LHCN-M2 (cell line): ENCODE measurements at places on chromosomes 4 and X. TPM values are rescaled to one million over a fixed set of nuclear protein-coding genes. Genes with fewer than 3 reads are reported as not detected.
A peak's percentile ranks its signal among the peaks of the same experiment; 100 is the strongest.

GRCh38 chrX:50375481-50376267, 95.0 kb downstream of the DGKK start:
- DNase-seq: no peak

Gene NLRP2B
- total RNA-seq: not detected in 2 replicates

GRCh38 chr4:52982255-52982945, 120.3 kb downstream of the RASL11B start:
- peak; percentile 54 for DNase-seq

- no peak for DNase-seq
Measured at GRCh38 chrX:130529531-130529930, 127.7 kb downstream of the RBMX2 start.

- no peak for DNase-seq
Measured at GRCh38 chr4:89860971-89861370, 24.0 kb upstream of the SNCA start.

Gene TNIP2
- total RNA-seq: 52.5 and 52.9 TPM in 2 replicates

GRCh38 chr4:168551945-168552695, 55.3 kb downstream of the PALLD start:
- peak; percentile 65 for DNase-seq
